ENCODE measurements at places on chromosomes 4 and X.

DNA sequence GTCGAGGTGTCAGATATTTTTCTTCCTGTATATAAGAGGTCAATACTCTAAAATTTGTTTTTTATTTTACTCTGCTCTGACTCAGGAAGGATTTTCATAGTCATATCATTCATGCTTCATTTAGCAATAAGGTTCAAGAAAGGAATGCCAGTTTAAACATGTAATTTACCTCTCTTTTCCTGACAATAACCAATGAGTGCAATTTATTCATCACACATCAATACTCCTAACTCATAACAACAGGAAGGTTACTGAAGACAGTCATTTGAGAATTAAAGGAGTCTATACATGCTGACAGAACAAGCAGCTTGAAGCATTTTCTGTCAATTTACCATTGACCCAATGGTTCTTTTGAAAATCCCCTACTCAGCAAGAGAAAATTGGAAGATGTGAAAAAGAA lies 190.3 kb upstream of the RPS6KA3 start:
- no peak for DNase-seq

DNA sequence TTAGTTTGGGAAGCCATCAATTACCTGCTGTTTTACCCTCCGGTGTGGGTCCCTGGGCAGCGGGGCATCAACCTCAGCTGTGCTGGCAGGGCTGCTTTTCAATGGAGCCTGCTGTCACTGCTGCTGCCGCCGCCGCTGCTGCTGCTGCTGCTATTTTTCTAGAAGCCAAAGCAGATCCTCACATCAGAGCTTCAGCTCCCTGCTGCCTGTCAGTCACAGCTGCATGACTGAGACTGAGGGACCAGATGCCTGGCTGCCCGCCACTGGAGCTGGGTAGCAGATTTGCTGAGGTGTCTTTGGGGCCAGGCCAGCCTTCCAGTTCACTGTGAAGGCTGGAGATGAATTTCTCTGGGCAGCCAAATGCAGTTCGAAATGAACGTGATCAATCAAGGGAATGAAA lies 200.3 kb upstream of the NHS start:
- peak; percentile 77 for DNase-seq

- no peak for DNase-seq
Observed at GRCh38 chr4:10019521-10020051, 1.7 kb downstream of the SLC2A9 start.

GRCh38 chrX:100264200-100264599 lies 145.9 kb downstream of the PCDH19 start:
- no peak for DNase-seq

- DNase-seq: no peak
Observed at GRCh38 chr4:154534296-154534695, 15.9 kb downstream of the PLRG1 start.

DNA sequence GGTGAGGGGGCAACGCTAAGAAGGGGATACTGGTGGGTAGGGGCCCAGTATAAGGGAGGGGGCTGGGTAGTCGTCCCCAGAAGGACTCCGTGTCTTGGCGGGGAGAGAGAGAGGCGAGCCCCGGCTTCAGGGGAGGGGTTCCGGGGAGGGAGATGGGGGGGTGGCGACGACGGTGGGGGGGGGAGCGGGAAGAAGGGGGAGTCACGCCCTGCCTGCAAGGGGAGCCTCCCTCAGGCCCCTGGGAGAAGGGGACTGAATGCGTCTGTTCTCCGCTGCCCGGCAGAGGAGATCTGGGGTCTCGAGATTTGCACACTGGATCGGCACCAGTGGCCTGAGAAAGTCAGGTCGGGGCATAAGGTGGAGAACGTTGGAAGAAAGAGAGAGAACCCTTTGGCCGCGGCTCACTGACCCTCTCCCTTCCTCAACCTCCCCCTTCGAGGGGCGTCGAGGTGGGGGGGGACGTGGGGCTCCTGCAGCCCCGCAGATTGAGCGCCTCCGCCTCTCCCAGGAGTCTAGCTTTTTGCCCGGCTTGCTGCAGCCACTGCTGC lies 609 bp upstream of the BCORL1 start:
- DNase-seq: no peak

DNA sequence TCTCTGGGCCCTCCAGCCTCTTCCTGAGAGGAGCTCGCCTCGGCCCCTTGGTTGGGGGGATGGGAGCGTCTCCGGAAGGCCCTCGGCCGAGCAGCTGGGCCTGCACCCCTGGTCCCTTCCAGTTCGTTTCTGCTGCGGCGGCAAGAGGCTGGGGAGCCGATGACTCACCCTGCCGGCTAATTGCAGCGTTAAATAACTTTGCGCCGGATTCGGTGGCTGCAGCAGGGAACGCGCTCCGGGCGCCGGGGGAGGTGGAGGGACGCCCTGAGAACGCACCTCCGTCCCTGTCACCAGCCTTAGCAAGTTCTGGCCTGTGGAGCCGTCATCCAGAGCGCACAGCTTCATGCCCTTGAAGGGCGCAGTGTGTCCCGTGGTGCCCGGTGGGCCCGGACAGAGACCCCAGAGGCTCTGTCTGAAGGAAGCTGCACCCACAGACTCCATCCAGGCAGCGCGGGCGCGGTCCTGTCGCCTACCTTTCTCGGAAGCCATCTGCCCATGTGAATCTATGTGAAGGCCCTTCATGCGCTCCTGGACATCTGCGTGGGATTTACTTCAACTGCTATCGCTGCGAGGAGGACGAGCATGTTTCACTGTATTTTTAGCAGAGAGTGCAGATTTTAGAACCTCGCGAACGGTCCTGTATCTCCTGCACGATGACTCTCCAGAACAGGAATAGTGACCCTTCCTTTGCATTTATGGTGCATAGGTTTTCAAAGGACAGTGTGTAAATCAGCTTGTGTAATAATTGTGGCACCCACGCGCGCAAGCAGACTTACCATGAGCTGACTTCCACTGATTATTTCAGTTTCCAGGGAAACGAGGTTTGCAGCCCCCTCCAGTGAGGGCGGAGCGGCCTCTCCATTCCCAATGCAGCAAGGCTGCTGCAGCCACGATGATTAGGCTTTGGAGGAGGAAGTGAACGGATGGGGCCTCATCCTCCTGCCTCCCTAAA lies 1.7 kb upstream of the TMEM271 start:
- no peak for DNase-seq

- DNase-seq: no peak
Observed at GRCh38 chr4:136562834-136563233, 969.5 kb downstream of the PCDH18 start.

DNA sequence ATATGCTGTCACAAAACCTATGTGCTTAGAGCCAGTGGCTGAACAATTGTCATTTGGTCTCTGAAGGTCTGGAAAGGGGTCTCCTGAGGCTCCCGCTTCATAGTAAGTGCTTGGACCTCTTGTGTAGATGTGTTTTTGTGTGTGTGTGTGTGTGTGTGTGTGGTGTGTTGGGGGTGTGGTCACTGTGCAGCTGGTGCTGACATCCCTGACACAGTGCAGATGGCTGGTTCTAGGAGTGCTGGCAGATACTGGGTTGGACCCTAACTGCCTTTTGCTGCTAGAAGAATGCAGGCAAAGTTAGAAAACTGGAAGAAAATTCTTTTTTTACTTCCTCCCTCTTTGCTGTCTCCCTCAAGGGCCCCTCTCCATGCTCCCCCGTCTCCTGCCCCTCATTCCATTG lies 1872.6 kb downstream of the ARAP2 start:
- DNase-seq: no peak

DNA sequence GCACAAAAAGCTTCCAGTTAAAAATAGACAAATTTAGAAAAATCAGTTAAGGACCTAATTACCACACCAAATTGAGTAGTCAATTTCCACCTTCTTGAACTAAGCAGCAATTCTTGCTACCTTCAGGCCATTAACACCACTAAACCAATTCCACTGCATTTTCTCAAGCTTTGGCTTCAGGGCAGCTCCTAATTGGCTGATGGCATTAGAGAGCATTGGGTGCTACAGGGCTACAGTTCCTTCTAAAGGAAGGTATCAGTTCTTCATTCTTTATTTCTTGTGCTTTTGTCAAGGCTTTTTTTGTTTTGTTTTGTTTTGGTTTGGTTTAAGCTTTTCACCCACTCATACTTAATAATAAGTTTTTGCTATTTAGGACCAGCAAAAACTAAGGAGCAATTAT lies 90.2 kb upstream of the FAM241A start:
- no peak for DNase-seq

Data from pons (tissue), 1 donor.